ENCODE measurements at places on chromosomes 6 and 20.
A peak's percentile ranks its signal among the peaks of the same experiment; 100 is the strongest.

- DNase-seq: no peak
Measured at GRCh38 chr20:13501500-13501899, 137.2 kb downstream of the TASP1 start.

GRCh38 chr6:154164397-154164796, 125.4 kb downstream of the OPRM1 start:
- no peak for DNase-seq

DNA sequence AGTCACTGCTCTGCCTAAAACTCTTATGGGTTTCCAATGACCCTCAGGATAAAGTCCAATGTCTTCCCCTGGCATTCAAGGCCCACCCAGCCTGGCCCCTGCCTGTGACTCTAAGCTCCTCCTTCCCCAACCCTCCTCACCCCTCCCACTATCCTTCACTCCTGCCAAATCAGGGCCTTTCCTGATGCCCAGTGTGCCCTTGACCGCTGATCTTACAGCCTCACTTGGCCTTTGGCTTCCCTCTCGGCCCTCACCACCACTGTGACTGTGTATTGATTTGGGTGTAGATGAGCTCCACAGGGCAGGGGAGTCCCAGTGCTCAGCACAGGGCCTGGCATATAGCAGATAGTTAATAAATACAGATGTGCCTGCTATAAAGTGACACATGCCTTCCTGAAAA, 115.7 kb downstream of the TOX2 start:
- DNase-seq: no peak

DNA sequence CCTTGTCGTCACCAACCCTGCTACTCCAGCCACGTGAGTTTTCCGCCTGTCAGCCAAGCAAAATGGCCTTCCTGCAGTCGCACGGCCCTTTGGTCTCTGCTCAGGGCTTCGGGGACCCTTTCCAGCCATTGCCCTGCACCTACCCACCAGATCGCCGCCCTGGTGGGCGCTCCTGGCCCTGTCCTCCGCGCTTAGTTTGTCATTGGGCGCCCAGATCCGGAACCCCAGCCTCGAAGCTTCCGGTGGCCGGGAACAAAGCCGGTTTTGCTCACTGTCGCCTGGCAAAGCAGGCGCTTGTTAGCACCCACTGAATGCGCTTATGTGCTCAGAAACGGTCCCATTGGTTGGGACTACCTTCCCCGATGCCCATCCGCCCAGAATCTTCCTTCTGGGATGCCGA, 536 bp downstream of the ZFP57 start:
- no peak for DNase-seq

- no peak for DNase-seq
Measured at GRCh38 chr6:89637960-89638319, 607 bp downstream of the LYRM2 start.

DNA sequence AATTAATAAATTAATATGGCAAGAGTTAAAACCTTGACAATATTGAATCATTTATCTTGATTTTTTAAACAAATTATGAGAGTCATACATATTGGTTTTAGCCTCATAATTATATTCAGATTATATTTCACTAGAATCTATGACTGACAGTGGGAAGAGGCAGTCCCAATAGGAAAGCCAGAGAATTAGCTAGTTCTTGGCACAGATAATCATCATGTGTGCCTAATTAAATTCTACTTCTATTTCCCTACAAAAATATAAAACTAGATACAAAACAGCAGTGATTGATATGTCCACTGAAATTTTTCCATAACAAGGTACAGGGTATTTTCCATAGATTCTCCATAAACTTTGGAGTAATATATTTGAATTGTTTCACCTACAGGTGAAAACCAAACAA, 38.6 kb downstream of the COL9A1 start:
- DNase-seq: no peak

DNA sequence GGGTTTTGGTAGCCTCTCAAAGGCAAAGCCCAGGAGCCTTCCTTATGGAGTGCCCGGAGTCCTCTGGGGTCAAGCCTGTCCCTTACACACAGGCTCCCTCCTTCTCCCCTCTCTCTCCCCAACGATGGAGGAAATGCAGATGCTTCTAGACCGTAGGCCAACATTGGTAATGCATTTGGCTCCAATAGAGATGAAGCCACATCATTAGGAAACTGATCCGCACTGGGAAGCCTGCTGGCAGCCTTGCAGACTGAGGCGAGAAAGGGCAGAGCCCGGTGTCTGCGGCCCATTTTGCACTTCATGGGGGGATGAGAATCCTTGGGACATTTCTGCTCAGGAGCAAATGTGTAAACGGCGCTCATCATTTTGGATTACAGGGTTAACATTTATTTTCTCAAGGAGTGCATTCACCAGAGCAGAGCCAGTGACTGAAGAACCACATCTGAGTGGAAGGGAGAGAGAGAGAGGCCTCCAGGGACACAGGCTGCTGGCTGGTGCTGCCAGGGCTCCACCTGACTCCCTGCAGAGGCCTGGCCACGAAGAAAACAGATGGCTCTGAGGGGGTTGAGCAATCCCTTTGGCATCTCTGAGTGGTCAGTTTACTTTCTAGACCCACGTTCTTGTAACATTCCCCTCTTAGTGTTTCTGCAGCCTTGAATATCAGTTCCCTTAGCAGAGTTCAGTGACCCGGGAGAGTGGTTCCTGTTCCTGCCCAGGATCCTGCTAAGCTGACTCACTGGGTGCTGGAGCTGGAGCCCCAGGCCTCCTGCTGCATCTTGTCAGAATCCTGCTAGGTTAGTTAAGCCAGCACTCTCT, 4.4 kb upstream of the CST3 start:
- peak; percentile 74 for DNase-seq

- no peak for DNase-seq
Measured at GRCh38 chr6:139758209-139758611, 383.8 kb upstream of the CITED2 start.

DNA sequence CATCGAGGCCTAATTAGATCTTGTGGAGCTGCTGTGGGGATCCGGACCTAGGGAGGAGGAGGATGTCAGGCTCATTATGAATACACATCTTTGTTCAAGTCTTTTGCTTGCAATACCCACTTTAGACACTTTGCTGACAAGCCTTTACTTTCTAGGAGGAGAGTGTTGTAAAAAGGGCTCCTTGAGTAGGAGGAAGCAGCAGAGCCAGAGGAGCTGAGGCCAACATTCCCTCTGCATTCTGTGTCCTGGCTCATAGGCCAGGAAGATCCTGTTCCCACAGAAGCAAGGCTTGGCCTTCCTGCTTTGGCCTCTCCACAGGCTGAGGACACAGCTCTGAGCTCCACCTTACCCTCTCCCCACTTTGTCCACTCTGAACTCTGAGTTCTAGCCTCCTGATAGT, 67.1 kb downstream of the TPD52L1 start:
- DNase-seq: no peak

- no peak for DNase-seq
Measured at GRCh38 chr20:21019814-21020658, 86.1 kb downstream of the LINC00237 start.

DNA sequence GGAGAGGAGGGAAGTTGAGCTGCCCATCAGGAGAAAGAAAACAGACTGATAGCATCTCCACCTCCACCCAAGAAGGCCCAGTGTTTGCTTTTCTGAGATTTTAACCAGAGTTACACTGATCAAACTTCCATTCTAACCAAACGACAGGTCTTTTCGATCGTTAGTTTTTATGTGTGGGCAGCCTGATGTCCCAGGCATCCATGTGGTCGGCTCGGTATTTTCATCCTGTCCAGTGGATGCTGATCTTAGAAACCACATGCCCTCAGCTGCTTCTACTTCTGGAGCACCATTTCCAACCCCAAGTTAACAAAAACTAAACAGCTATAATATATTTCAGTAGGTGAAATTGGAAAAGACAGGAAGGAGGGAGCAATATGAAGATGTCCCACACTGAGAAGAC, 536.8 kb upstream of the JAG1 start:
- DNase-seq: no peak

GRCh38 chr6:92806254-92806653, 613.1 kb downstream of the EPHA7 start:
- DNase-seq: no peak

DNA sequence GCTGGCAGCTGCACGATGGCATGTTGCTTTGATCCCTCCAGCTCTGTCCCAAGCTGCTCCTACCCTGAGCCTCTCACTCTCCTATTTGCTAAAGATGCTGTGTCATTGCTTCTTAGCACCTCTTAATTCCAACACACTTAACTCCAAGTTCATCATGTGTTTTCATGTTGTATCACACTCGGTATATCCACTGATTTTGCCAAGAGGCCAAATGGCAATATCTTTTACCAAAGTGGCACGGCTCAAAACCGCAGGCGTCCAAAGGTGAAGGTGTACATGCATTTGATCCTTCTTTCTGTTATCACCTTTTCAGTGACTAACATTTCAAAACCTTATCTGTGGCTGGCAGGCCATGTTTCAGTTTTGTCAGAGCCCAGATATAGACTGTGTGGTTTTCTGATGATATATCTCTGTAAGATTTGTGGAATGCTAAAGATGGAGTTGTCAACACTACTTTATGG, 217.0 kb downstream of the TBX18 start:
- DNase-seq: no peak

- DNase-seq: no peak
Measured at GRCh38 chr20:6959900-6960312, 192.4 kb downstream of the BMP2 start.

DNA sequence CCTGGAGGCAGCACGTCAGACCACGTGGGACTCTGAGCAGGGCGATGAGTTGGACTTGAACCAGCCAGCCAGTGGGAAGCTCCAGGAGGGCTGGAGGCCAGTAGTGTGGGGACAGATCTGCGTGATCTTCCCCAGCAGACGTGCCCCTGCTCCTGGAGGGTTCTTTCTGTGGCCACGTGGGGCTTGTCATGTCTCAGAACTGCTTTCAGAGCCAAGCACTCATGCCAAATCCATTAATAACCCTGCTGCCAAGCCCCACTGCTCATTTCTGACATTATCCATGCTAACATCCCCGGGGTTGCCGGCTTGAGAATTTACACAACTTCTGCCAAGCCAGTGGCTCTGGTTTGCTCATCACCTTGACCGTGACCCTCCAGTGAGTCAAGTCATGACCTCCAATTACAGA, 38.3 kb downstream of the SIRPA start:
- peak; percentile 70 for DNase-seq

- no peak for DNase-seq
Measured at GRCh38 chr6:71228461-71229041, 60.1 kb upstream of the OGFRL1 start.

- no peak for DNase-seq
Measured at GRCh38 chr6:140441256-140441655, 1066.8 kb upstream of the CITED2 start.

DNA sequence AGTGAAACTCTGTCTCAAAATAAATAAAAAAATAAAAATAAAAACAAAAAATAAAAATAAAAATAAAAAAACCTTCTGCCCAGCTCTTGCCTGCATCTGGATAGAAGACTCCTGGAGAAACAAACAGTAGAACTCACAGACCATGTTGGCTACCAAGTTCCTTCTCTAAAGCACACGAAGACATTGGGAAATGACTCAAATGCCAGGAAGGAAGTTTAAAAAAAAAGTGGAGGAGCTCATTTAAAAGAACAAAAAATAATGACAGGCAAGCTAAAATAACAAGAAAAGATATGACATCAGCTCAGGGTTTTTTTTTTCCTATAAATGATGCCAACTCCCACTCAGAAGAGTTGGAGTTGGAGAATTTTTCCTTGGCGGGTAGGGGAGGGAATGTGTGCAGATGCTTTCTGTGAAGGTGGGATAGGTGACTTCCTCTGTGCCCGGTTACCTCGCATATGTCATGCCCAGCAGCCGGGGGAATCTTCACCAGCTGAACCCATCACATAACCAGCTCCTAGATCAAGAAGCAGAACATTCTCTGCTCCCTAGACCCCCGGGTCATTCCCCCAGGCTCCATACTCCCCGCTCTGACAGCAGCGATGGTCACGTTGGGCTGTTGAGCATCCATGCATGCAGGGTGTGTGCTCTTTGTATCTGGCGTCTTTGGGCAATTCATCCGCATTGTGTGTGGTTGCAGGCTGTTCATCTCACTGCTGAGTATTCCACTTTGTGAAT, 17.3 kb upstream of the CD93 start:
- DNase-seq: peak; percentile 57

- no peak for DNase-seq
Measured at GRCh38 chr6:130995783-130996447, 67.1 kb downstream of the EPB41L2 start.

DNA sequence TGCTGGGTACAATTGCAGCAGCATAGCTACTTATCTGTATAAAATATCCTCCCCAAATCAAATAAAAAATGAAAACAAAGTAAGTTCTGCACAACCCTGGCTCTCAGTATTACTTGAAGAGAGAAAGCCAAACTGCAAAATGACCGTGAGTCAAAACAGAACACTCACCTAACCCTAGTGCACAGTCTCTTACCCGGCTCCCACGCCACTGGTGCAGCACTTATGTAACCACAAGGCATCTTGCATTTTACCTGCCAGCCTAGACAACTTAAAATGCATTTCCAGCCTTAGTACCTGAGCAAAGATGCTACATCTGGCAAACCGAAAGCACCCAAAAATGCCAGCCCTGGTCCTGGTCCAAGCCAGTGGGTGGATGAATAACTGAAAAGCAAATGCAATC, 12.4 kb upstream of the SIRPB1 start:
- no peak for DNase-seq

- no peak for DNase-seq
Measured at GRCh38 chr20:20229595-20229994, 138.3 kb upstream of the INSM1 start.

DNA sequence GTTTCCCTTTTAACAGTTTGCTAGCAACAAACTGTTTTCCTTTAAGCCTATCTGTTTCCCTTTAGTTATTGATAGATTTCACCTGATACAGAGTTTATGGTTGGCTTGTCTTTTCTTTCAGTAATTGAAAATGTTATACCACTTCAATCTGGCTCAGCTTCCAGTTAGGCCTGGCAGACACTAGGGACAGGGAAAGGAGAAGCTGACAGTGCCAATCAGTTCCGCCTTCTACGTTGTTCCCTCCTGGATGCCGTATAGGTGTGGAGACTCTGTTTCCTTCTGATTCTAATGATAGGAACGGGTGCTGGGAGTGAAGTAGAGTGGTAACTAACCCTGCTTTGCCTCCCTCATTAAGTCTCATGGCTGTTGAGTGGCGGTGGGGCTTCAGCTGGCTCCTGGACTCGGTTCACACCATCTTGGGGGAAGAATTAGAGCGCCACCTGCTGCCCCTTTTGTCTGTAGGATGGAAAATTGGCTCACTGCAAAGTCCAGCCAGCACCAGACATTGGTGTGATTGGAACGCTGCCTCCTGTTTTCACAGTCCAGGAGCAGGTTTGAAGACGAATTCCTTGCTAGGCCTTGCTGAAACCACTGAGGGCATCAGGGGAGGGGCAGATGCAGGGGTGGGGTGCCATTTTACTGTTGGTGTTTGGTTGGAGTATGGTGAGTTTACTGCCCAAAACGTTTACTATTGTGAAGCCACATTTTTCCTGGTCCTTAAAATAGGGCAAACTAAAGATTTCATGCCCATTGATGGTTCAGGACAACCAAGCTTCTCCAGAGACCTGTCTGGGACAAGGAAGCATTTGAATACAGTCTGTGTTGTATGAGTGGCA, 1729.5 kb downstream of the GRIK2 start:
- DNase-seq: no peak

- DNase-seq: no peak
Measured at GRCh38 chr6:20853828-20854227, 319.6 kb downstream of the CDKAL1 start.

- no peak for DNase-seq
Measured at GRCh38 chr20:34369265-34369664, 6.2 kb downstream of the ITCH start.
